ENCODE measurements at places on chromosomes 6 and 20.

DNA sequence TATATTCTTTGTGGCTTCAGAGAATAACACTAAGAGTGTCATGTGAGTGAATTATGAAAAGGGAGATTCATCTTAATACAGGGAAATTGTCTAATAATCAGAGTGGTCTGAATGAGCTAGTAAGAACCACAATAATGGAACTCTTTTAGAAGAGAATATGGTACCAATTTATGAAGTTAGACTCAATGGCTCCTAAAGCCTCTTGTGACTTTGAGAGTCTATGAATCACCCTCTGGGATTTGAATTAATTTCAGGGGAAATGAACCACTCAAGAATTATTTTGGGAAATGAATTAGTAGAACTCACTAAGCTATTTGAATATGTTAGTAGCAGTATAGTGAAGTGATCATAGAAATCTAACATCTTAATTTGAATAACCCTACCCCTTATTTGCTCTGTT is 14.3 kb downstream of the PCMT1 start:
- DNase-seq, result no peak

- DNase-seq, result no peak
These were observed 4.8 kb upstream of the ZMYND8 start for GRCh38 chr20:47361057-47361915.

- no peak for DNase-seq
These were observed 127.9 kb upstream of the NAA20 start for GRCh38 chr20:19889011-19889953.

GRCh38 chr20:62416651-62417637 is 9.9 kb upstream of the CABLES2 start:
- no peak for DNase-seq
